GM23248 (cell line): ENCODE measurements at places on chromosomes 5 and 9.

- peak; percentile 70 for DNase-seq
Measured at GRCh38 chr5:96582343-96582742, 79.8 kb upstream of the CAST start.

DNA sequence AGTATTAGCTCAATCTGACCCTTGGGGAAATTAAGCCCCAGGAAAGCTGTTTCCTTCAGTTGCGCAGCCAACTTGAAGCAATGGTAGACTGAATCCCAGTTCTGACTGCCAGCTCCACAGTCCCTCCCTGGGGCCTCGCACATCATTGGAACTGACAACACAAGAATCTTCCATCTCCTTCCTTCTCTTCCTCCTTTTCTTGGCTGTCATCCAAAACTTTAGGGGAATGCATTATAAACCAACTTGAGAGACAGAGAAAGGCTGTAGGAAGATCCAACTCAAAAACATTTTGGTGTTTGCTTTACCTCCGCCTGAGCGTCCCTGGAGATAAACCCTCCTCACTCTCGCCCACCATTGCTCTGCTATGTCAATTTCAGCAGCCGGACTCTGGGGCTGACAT lies 16.6 kb downstream of the KCNIP1 start:
- no peak for DNase-seq

DNA sequence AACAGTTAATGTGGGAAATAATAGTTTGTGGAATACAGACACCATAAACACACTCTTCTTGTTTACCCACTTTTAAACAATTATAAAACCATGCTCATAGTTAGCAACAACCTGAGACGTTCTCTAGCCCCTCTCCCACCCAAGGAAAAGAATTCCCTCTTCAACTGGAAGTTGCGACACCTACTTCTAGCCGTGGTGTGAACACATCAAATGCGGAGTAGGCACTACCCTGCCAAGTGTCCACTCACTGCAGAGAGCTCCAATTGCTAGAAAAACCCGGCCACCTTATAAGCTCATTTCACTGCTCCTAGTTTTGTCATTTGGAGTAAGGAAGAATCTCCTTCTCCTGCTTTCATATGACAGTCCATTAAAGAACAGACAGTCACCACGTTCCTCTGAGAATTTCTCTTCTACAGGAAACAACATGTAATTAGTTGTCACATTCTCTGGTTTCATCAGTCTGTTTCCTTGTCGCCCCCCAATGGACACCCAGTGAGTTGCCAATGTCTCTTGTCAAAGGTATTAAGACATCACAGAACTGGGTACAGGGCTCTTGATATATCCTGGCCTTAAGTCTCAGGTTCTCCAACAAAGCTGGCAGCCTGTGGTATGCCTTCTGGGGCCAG lies 47.3 kb downstream of the PRLR start:
- DNase-seq, result peak; percentile 71

DNA sequence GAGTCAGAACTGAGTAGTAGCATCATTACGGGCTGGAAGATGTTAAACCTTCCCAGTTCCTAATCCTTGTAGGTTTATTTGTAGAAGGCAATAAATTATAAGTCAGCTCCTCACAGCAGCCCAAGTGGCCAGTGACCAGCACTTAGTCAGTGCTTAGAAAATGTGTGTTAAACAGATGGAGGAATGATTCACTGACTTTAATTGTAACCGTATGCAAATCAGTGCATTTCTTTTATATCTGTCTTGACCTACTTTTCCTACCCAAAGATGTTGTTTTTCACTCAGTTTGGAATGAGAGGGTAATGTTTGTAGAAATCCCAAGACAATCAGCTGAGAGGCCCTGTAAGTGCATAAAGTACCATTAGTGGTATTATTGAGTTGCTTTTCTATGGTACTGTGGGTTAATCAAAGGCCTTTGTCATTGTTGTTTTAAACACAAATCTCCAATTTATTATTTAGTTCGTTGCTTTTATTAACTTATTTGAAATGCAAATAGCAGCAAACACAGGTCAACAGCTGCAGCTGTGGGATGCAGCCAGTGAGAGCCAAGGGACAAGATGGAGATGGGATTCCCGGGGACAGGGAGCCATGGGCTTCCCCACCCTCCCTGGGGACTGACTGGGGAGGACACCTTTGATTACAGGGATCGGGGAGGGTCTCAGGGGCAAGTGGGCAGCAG lies 49.8 kb downstream of the MAP1B start:
- peak; percentile 94 for DNase-seq

GRCh38 chr9:26399556-26399955 lies 493.0 kb downstream of the CAAP1 start:
- DNase-seq, result no peak

DNA sequence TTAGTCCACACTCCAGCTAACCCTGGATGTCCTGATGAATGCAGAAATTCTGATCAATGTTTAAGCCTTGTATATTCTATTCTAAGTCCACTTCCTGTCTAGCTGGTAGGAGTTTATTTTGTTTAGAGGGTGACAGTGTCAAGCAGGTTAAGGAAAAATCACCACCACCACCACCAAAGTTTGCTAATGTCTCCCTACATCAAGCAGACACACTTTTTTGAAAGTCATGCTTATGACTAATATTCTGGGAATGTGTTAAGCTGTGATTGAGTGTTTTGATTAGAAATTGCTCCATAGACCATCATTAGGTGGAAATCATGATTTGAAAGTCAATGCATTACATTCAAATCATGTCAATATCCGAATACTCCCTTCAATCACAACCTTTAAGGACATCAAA lies 1530.1 kb downstream of the MAT2B start:
- DNase-seq, result no peak
